ENCODE measurements at places on chromosomes 6 and 20.

- no peak for DNase-seq
Measured at GRCh38 chr20:57394121-57395082, 3.2 kb downstream of the RBM38 start.

DNA sequence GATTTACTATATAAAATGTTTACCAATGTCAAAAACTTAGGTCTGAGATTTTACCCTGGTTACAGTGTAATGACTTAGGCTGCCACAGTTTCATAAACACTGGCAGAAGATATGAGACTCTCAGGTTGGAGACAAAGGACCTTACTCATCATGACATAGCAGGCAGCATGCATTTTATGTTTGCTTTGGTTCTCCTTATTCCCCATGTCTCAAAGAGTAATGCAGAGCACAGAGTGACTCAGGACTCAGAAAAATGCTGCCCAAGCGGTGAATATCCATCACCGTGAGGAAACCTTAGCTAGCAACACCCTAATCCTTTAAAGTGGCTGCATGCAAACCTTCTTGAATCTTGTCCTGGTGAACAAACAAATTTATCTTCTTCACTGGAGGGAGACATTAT is 112.1 kb upstream of the EYS start:
- DNase-seq, result no peak

DNA sequence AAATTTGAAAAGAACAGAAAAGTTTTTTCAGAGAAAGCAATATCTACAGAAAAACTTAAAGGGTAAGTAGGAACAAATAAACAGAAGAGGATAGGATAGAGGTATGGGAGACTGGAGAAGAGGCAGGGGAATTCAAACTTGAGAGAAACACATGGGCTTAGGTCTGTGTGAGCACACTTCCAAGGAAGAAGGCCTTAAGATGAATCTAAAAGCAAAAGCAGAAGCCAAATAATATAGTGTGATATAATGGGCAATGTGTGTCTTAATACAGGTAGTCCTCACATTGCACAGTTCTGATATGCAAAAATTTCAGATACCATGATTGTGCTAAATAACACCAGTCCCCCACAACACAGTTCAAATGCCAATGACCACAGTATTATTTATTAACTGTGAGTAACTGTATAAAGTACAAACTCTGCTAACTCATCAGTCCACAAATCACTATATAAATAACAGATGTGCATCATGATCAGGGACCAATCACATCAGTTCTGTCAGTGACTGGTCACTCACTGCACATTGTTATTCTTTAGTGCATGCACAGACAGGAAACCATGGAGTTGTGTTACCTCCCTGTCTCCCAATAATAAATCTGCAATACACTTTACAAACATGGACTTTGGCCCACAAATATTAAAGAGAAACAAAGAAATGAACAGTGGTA is 18.6 kb downstream of the SNX14 start:
- DNase-seq, result peak; percentile 74

- DNase-seq, result no peak
Measured at GRCh38 chr20:22492497-22492896, 91.9 kb downstream of the FOXA2 start.

- DNase-seq, result no peak
Measured at GRCh38 chr20:1225263-1225782, 521 bp upstream of the RAD21L1 start.

GRCh38 chr6:17932330-17932852 is 55.0 kb downstream of the KIF13A start:
- peak; percentile 90 for DNase-seq

GRCh38 chr6:78947529-78947928 is 80.2 kb downstream of the IRAK1BP1 start:
- DNase-seq, result peak; percentile 3

- DNase-seq, result peak; percentile 55
Measured at GRCh38 chr6:87660226-87660911, 41.7 kb downstream of the AKIRIN2 start.

DNA sequence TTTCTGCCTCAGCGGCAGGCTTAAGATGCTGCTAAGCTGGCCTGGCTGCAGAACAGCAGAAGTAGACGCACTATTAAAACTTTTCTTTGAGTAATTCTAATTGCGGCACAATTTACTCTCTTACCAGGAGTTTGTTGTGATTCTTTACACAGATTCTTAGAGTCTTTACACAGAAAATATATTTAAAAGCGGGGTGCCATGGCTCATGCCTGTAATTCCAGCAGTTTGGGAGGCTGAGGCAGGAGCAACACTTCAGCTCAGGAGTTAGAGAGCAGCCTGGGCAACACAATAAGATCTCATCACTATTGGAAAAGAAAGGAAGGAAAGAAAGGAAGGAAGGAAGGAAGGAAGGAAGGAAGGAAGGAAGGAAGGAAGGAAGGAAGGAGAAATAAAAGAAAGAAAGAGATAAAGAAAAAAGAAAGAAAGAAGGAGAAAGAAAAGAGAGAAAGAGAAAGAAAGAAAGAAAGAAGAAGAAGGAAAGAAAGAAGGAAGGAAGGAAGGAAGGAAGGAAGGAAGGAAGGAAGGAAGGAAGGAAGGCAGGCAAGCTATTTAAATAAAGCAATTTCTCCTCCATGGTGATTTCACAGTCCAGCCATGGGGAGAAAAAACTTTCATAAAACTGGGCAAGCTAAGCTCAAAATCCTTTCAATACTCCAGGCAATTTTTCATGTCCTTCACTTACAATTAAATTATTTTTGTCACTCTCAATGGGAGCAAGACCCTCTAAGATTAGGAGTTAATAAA is 21.1 kb upstream of the MRS2 start:
- DNase-seq, result no peak

DNA sequence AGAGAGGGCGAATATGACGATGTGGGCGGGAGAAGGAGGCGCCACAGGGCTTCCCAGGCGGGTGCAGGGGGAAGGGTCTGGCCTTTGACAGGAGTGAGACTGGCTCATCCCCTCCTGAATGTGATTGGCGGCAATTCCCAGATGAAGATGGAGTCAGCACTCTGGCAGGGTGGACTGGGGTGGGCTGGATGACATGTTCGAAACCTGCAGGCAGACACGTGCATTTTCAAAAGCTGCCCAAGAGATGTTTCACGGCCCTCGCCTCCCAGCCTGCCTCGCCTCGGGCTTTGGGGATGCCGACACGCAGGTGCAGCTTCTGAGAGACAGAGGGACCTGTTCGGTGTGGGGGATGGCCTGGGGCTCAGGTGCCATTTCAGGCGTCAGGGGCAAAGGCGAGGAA is 66.8 kb upstream of the AFDN start:
- DNase-seq, result no peak

DNA sequence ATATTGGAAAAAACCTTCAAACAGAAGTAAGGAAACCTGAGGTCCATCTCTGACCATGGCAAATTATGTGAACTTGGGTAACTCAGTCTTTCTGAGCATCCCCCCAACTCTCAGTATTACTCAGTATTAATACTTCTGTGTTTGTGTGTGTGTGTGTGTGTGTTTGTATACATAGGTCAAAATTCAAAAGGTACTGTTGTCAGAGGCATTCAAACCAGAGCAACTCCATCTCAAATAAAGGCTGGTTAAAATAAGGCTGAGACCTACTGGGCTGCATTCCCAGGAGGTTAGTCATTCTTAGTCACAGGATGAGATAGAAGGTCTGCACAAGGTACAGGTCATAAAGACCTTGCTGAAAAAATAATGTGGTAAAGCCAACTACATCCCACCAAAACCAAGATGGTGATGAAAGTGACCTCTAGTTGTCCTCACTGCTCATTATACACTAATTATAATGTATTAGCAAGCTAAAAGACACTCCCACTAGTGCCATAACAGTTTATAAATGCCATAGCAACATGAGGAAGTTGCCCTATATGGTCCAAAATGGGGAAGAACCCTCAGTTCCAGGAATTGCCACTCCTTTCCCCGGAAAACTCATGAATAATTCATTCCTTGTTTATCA is 33.3 kb upstream of the SLC22A16 start:
- DNase-seq, result peak; percentile 90

GRCh38 chr20:15242773-15243172 is 905.4 kb upstream of the FLRT3 start:
- no peak for DNase-seq

DNA sequence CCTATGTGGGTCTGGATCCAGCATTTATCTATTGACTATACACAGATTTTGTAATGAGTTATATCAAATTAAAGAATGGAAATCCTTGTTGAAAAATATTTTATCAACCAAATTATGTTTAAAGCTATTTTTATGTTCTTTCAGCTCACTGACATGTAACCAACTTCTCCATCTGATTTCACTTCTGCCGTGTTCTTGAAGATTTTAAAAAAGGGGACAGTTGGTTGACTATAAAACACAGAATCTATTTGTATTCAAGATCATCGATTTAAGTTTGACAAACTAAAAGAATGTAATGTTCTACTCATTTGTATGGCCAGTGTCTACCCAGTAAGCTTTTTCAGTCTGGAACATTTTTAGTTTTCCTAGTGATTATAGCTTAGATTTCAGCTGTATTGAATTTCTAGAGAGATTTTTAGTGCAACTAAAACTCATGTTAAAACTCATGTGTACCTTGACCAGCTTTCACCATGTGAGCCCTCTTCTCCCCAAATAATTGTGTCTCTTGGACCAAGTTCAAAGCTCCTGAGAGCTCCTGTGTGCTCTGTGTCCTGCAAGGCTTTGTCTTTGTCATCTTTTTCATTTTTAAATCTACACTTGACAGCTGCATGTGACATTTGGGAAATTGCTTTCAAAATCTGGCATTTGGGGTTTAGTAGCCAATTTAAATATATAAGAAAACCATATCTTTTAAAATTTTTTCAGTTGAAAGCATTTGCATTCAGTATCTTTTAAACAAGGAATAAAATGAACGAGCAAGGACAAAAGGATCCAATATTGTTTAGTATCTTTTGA is 118.4 kb upstream of the TIAM2 start:
- no peak for DNase-seq

DNA sequence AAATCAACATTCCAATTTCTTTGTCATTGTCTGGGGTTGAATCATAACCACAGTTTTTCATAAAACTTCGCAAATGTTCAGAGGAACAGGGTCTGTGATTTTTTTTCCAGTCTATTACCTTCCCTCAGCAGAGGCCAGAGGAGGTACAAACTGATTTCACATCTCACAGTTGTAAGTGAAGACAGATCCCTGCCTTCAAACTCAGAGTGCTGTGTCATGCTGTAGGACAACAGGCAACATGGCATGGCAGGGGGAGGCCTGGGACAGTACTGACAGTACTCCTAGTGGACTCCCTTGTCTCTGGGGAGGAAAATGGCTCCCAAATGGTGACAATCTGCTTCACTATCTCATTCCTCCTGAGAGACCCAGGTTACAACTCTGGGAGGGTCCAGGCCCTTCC is 308.6 kb downstream of the CDC5L start:
- DNase-seq, result peak; percentile 92

GRCh38 chr20:32539817-32540675 is 45.1 kb downstream of the NOL4L start:
- no peak for DNase-seq

DNA sequence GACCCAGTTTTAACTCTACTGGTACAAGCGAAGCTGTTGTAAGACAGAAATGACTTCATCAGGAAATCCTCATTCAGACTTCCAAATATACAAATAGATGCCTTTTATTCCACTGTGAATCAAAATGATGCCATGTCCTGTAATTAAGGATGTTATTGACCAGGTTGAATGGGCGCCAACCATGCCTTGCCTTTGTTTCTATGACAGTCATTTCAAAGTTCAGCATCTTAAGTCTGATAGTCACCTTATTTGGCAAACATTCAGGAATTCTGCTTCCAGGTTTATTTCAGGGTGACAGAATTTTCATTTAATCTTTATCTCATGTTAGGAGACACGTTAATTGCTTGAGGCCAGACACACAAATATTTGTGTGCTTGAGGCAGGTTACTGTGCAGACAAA is 592.8 kb upstream of the JAG1 start:
- DNase-seq, result no peak

DNA sequence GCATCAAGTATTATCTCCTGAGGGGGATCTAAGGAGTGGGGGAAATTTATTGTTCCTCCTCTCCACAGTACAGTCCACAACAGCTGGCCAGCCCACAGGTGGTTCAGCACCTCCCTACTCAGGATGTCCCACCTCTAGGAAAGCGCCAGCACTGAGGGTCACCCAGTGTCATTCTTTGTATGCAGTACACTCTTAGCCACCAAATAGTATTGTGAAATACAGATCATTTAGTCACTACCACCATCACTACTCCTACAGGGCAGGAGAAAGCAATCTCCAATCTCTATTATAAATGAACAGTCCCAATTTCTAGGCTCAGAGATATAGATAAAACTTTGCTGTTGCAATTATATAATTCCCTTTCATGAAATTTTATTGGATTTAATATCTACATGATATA is 6.3 kb upstream of the ZNF76 start:
- no peak for DNase-seq

GRCh38 chr6:126743076-126743475 is 375.4 kb upstream of the RSPO3 start:
- no peak for DNase-seq

- DNase-seq, result no peak
Measured at GRCh38 chr20:55456316-55456940, 548.9 kb downstream of the CBLN4 start.

- DNase-seq, result peak; percentile 88
Measured at GRCh38 chr6:38350942-38351341, 288.8 kb downstream of the BTBD9 start.

DNA sequence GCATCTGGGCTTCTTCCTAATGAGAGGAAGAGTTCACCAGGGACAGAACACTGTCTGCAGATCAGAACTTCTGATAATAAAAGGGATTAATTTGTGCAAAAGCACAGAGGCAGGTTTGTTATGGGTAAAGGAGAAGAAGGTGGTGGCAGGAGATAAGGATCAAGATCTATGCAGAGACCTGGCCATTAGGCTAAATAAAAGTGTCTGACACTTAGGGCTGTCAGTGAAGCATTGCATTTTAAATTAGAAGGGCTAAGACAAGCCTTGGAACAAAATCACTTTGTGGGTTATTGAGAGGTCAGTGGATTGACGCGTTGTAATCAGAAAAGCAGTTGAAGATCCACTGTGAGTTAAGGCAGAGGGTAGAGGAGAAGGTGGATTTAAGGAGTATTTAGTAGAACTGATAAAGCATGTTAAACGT is 76.8 kb downstream of the MAP3K4 start:
- DNase-seq, result no peak

DNA sequence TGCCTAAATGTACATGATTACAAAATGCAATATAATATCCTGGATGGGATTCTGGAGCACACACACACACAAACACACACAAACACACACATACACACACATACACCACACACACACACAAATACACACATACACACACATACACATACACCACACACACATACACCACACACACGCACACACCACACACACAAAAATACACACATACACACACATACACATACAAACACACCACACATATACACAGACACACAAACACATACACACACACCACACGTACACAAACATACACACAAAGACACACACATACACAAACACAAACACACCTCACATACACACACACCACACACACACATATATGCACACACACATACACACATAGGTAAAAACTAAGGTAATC is 134.6 kb upstream of the SYNDIG1 start:
- no peak for DNase-seq

DNA sequence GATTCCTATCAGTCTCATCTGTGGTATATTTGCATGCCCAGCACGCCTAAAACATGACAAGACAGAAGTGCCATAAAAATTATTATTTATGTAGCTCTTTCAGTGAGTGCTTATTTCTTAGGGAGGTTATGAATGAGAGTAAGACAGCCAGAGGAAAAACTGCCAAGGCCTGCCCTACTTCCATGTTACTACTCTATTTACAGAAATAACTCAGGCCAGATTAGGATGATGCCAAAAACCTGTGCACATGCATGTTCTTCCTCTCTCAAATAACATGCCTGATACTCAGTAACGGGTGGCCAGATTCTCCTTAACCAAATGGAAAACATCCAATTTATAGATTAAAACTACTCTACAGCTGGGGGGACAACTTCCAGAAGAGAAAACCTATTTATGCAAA is 45.7 kb downstream of the ILRUN start:
- no peak for DNase-seq
